ENCODE measurements at places on chromosomes 11 and 22.

DNA sequence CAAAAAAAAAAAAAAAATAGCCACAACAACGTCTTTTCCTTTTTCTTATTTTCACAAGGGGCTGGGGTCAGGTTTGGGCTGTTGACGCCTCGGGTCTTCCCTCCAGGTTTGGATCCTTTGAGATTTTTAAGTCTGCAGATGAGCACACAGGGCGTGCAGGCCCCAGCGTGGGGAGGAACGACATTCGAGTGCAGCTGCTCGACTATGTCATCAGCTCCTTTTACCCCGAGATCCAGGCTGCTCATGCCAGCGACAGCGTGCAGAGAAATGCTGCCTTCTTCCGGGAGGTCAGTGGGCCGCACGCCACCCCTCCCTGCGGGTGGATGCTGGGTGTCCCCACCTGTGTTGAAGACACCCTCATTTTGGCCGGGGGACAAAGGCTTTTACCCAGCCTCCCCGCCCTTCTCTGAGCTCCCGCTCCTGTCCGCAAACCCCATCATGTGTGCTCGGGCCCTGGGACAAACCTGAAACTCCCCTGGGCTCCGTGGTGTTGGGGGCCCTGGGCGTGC is 7.7 kb downstream of the SELENOO start:
- DNase-seq, result no peak

- no peak for DNase-seq
Observed at GRCh38 chr11:45725121-45725520, 59.7 kb upstream of the CHST1 start.

DNA sequence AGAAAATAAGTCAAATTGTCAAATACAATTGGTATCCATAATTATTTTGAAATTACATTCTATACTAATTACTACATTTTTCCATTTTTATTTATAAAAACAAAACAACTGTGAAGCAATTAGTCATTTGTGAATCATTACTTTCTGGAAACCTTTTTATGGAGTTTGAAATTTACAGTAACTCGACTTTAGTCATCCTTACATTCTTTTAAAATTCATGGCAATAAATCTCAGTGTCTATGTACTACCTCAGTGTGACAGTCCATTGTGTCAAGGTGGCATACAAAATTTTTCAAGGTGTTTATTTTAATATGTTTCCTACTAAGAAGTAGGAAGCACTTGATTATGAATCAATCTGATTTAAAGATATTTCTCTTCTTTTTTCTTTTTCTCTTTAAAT is 1949.4 kb upstream of the RAG2 start:
- DNase-seq, result no peak

DNA sequence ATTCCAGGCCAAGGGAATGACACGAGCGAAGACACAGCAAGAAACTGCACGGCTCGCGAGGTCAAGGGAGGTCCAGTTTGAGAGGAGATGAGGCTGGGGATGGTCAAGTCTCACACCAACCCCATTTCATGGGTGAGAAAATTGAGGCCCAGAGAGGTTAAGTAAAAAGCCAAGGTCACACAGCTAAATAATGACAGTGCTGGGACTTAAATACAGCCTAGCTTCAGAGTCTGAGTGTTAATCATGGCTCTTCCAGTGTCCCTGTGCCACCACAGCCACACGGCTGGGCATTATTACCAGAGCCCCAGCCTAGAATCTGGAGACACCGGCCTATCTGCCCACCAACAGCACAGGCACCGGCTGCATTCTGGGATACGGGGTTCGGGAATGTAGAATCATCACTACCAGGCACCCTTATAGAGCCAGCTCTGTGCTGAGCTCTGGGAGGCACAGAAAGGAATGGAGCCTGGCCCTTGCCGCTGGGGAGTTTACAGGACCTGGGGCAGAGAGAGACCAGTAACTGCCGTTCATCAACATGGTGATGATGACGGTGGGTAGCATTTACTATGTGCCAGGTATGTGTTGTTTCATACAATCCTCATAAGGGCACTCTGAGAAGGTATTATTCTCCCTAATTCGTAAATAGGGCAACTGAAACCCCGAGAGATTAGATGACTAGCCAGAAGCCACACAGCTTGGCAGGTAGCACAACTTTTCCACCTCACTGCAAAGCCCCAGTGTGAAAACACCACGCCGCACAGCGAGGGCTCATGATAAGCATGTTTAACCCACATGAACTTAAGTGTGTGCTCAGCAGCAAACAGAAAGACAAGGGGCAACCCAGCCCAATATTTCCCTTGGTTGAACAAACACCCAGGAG is 51.8 kb downstream of the CD6 start:
- DNase-seq, result no peak

DNA sequence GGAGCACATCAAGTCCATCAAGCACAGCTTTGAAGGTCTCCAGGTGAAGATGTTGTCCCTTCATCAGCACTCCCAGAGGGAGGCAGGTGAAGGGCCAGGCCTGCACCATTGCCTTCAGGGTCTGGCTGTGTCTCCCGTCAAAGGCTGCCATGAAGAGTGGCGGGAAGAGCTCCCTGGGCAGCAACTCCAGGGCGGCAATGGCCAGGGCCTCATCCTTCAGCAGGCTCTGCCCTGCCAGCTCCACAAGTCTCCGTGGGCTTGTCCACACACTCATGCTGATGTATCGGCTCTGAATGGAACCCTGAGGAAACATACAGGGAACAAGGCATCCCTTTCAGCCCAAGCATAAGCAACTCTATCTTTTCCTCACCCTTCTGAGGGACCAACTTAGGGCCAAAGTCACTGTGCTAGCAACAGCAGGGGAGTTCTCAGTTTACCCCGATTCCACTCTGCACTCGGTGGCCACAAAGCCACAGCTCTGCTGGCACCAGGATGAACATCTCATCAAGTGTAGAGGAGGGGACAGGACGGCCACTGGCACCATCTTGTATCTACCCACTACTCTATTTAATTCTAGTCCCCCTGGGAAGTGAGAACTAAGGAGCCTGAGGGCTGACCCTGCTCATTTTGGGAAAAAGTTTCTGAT is 8.2 kb downstream of the PRAME start:
- DNase-seq, result no peak

DNA sequence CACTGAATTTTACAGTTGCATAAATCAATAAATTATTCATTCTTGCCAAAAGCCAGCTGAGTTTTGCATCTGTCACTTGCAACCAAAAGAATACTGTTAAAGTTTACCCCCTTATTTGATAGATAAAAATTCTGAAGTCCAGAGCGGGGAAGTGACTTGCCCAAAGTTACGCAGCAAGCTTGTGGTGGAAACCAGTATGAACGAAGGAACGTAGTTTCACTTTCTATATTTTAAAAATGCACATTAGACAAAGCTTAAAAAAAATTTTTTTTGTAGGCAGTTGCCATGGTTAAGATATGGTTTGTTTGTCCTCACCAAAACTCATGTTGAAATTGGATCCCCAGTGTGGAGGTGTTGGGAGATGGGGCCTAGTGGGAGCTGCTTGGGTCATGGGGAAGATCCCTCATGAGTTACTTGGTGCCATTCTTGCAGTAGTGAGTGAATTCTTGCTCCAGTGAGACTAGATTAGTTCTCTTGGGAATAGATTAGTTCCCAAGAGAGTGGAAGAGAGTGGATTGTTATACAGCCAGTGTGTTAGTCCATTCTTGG is 46.3 kb upstream of the SEZ6L start:
- DNase-seq, result no peak

DNA sequence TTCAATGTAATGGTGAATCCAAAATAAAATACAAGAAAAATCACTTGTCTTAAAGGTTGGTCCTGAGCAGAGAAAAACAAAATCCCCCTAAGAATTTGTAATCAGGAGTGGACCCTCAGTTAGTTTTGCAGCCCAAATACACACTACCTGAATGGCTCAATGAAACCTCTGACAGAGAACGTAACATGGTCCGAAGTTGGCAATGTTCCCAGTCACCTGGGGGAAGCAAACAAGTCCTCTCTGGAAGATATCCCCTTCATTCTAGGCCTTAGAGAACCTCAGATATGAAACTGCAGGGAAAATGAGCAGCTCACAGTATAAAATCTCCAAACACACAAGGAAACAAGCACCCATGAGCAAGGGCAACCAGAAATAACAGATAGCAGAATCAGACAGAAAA is 58.2 kb downstream of the MORC2 start:
- no peak for DNase-seq

DNA sequence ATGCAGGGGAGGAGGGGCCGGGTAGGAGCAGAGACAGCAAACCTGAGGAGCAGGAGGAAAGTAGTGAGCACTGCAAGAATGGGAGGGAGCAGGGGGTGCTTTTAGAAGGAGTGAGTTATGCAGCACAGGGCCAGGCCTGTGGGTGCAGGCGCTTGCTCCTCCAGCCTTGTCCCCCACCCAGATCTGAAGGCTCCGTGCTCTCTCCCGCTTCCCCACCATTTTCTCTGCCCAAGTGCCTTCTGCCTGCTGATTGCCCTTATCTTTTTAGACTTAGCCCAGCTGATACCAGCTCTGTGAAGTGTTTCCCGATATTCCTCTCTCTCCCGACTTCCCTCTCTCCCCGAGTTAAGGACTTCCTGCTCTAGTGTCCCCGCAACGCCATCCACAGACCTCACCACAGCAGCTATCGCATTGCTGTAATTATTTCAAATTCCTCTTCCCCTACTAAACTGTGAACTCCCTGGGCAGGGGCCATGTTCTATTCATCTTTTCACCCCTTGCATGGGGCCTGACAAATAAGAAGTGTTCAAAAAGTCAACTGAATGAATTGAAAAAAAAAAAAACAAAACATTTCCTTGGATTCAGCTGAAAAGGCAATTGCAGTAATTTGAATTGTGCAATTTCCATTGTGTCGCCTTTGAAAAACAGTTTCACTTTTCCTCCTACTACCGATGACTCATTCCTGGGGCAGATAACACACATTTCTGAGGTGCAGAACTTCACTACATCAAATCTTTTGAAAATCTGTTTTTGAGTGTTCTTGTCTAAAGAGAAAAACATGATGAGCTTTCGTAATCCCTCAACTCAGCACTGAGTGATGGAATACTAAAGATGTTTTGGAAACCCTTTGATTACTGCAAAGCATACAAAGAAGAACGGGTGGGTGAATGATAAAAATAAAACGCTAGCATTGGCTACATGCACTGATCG is 69.7 kb upstream of the BMAL1 start:
- peak; percentile 84 for DNase-seq

DNA sequence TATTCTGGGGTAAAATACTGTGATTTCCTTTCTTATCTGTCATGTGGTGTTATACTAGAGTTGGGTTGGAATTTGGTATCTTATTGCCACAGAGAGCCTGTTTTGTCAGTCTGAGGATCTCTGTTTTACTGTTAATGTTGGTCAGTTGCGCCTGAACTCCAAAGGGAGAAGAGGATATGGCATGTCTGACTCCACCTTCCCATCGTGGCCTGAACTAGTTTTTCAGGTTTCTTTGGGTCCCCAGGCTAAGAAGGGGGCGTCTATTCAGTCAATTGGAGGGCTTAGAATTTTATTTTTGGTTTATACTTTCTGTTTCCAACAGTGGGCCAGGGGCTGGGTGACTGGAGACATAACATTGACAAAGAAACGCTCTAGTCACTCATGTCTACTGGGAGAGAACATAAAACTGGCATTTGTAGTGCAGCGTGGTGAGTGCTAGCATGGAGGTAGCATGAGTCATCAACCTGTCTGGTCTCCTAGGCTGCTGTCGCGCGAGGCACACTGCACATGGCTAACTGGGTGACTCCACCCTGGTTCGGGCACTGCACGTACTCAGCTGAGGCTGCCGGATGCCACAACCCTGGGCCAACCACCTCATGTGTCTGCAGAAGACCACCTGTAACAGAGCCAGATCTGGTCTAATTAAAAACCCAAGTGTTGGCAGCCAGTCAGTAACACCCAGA is 120.1 kb upstream of the OR9Q1 start:
- peak; percentile 10 for DNase-seq

DNA sequence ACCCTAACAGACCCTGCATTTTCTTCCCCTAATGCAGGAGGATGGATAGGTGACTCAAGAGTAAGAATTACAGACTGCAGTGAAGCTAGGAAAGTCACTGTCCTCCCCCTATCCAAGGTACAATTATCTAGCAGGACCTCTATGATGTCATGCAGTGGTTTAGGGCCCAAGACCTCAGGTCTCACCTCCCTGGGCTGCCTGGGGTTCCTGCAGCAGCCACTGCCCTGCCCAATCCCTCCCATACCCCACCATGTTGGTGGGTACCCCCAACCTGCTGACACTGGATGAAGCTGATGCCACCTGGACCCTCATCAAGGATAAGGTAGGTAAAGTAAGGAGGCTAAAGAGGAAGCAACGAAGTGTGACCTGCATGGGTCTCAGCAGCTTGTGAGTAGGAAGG is at the start of gene C11orf42:
Gene C11orf42, plus strand, starts transcription at position 192 of the 400 bp plus-strand sequence. Its CDS starts 59 bp downstream, at position 251.
- DNase-seq, result no peak

DNA sequence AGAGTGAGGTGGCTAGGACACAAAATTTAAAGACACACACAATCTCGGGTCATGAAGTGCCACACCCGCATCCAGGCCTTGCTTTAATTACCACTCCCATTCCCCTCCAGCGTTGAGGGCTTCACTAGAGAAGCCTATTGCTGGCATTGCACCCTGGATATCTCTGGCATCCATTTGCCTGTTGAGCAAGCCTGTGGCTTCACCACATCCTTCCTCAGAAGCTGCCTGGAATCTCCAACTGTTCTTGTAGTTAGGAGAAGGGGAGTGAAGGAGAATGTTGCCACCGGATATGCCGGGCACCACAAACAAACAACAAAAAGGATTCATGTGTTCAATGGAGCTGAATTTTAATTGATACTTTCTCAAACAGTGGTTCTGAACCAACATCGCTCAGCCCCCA is 34.4 kb upstream of the RCN1 start:
- no peak for DNase-seq

- DNase-seq, result no peak
Observed at GRCh38 chr11:1149545-1149944, 8.2 kb upstream of the MUC5AC start.

DNA sequence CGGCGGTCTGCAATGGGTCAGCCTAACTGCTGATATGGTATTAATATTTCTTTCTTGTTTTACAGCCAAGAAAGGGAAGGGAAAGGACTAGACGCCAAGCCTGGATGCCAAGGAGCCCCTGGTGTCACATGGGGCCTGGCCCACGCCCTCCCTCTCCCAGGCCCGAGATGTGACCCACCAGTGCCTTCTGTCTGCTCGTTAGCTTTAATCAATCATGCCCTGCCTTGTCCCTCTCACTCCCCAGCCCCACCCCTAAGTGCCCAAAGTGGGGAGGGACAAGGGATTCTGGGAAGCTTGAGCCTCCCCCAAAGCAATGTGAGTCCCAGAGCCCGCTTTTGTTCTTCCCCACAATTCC is 1.9 kb downstream of the MDK start:
- DNase-seq, result no peak

- DNase-seq, result no peak
Observed at GRCh38 chr11:1892558-1892957, 863 bp upstream of the PRR33 start.

DNA sequence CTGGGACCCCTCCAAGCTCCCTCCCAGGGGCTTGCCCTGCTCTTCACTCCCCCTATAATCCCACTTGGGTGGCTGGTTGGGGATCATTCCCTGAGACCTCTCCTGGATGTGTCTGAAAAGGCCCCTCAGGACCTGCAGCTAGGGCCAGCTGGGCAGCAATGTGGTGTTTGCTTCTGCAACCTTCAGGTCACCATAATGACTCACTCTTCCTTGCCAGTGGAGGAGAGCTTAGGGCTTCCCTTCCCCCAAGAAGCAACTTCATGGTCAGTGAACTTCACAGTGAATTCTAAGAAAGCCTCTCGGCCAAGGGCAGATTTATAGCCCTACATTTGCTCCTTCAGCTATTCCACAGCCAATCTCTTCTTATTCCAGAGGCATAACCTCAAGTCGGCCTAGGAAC is 45.1 kb upstream of the TSPAN18 start:
- DNase-seq, result peak; percentile 64
